H4 (cell line): ENCODE measurements at places on chromosomes 3 and 15.

GRCh38 chr3:69149586-69149985 is 27.2 kb upstream of the LMOD3 start:
- no peak for DNase-seq

DNA sequence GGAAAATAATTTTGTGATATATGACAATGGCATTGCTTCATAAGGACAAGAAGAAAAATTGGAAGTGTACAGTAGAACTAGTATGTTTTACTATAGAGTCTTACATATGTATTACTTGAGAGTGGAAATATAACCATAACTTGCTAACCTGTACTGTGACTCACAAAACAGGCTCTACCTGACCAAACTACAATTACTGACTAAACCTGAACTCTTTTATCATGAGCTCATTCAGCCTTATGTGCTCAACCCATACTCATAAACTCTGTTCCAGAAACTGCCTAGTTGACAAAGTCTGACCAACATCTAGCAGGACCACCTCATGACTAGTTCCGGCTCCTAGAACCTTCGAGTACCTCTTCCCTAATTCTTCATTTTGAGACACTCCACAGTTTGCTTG is 6.3 kb downstream of the CDIN1 start:
- DNase-seq = no peak

DNA sequence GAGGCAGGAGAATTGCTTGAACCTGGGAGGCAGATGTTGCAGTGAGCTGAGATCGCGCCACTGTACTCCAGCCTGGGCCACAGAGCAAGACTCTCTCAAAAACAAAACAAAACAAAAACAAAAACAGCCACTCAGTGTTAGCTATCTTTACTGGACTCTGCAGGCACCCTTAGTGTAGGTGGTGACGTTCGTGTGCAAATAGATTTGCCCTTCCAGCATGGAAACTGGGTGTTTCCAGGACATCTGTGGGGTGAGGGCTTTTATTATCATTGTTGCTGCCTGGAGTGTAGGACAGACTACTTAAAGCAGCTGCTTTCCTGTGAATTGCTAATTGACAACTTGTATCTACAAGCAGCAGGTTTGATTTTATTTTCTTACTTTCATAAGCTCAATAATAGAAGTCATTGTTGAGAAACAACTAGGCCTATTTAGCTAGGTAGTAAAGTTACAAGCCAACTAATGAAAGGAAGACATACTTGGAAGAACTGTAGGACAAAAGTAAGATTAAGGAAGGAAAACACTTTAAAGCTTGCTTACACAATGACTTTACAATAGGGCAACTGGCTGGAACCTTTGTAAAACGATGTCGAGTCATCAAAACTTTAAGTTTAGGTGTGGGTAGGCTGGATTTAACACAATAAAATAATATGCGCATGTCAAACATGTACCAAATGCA is 25.4 kb upstream of the SPPL2A start:
- no peak for DNase-seq

DNA sequence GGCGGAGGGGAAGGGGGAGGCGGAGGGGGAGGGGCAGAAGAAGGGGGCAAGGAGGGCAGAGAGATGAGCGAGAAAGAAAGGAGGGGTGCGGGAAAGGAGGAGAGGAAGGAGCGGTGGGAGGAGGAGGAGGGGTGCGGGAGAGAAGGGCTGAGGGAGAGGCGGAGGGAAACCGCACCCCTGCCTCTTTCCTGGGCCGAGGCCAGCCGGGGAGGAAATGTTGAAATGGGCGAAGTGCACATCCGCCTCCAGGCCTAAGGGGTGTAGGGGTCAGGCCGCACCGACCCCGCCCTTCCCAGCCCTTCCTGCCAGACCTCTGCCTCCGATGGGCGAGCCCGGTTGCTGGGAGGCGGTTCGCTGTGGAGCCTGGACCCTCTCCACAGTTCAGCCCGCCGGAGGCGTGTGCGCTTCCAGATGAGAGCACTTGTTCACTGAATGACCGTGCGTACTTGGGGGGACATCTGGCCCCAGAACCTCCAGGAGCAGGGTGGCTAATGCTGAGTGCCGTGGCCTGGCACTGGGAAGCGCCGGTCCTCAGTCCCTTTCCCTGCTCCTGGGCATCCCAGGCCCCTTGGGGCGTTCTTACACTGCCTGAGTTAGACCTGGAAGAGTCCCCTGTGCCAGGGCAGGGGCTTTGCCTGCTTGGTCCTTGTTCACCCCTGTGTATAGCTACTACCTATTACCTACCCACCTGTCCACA is 110.3 kb upstream of the KLF13 start:
- peak; percentile 71 for DNase-seq

DNA sequence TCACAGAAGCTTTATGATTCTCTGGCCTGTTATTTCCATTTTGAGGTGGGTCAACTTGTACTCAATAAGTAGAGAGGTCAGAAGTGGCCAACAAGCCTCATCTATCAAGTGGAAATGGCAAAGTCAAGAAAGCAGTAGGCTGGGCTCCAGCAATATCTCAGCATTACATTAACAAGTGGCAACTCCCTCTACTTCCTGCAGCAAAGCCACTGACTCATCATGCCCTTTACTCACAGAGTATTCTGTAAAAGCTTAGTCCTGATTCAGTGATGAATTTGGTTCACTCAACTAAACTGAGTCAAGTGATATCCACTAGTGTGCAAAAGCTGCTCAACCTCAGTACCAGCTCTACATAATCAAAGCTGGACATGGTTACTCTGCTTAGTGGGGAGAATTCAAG is 954.6 kb downstream of the EPHA3 start:
- DNase-seq = peak; percentile 23
